Stomach (tissue), 19 donors: ENCODE measurements at places on chromosomes 1 and 21.

DNA sequence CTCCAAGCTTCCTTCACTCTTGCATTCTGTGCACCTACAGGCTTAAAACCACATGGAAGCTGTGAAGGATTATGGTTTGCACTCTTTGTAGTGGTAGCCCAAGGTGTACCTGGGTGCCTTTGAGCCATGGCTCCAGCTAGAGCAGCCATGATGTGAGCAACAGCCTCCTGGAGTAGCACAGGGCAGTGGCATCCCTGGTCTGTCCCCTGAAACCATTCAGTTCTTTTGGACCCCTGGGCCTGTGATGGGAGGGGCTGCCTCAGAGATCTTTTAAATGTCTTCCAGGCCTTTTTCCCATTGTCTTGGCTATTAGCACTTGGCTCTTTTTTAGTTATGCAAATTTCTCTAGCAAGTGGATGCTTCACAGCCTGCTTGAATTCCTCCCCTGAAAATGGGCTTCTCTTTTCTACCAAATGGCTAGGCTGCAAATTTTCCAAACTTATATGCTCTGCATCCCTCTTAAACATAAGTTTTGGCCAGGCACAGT is 47.4 kb downstream of the CLCA4 start:
- DNase-seq, result no peak

GRCh38 chr1:54774820-54775498 is 10.6 kb upstream of the PARS2 start:
- DNase-seq, result no peak

DNA sequence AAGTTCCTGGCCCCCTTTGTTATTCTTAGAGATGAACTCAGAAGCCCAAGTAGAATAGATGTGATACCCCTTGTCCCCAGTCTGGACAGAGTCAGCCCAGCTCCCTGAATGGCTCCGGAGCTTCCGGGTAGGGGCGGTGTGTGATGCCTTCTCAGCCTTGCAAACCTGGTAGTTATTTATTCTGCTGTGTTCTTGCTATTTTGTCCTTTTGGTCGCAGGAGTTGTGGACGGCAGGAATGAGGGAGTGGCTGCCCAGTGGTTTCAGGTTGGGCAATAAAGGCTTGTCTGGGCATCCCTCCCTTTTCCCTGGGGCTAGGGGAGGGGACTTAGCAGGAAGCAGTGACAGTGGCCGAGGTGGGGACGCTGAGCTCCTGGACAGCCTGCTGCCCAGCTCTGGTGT is 2.8 kb downstream of the PTPRU start:
- peak; percentile 70 for DNase-seq

GRCh38 chr1:72051538-72051937 is 230.8 kb downstream of the NEGR1 start:
- no peak for DNase-seq

DNA sequence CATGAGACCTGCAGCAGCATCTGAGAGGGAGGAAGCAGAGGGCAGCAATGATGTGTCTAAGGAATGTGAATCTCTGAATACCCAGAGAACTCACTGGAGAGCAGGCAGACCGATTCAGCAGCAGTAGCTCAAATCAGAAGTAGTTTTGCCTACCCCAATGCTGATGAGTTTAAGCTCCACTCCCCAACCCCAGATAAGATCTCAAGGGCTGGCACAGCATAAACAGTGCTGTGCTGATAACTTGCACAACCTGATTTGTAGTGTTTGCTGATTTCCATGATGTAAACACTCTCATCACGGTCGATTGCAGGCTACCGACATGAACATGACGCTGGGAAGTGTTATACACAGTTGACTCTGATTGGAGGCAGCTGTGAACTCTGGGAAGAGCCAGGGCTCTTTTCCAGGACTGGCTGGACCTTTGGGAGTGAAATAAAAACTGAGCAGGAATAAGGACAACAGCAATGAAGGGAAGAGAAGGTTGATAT is 11.2 kb upstream of the HMGCS2 start:
- DNase-seq, result peak; percentile 80

GRCh38 chr1:236303675-236304074 is 21.9 kb upstream of the ERO1B start:
- DNase-seq, result no peak

GRCh38 chr1:85093644-85094043 is 45.3 kb upstream of the MCOLN3 start:
- no peak for DNase-seq

- DNase-seq, result no peak
Observed at GRCh38 chr1:14625572-14625971, 27.1 kb downstream of the KAZN start.

GRCh38 chr1:150168960-150169601 is 19.4 kb downstream of the PLEKHO1 start:
- DNase-seq, result peak; percentile 75

- DNase-seq, result no peak
Observed at GRCh38 chr1:9417695-9418094, 121.6 kb upstream of the SLC25A33 start.

GRCh38 chr1:53069265-53069662 is 7.3 kb downstream of the PODN start:
- no peak for DNase-seq

DNA sequence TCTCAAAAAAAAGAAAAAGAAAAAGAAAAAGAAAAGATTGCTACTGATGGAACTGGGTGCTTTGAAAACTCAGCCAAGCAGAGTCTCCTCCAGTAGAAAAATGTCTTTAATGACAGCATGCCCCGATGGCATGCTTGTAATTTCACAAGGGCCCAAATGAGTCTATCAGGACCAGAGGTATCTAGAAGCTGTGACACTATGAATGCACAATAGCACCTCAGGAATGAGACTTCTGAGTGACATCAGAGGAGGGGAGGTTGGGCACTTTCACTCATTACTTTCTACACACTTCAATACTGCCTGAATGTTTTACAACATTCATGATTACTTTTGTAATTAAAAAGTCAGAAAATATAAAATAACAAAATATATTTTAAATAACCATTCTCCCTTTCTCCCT is 15.1 kb upstream of the CD58 start:
- DNase-seq, result no peak

DNA sequence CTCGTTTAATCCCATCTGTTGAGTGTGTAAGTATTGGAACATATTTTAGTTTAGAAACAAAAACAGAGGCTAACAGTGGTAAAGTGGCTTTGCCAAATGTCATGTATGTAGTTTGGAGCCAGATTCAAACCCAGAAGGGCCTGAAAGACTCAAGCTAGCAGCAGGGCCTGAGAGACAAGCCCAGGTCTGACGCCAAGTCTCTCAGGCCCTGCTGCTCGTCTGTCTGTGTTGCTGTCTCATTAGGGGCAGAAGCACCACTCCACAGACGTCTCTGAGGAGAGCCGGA is 8.3 kb downstream of the CITED4 start:
- no peak for DNase-seq

DNA sequence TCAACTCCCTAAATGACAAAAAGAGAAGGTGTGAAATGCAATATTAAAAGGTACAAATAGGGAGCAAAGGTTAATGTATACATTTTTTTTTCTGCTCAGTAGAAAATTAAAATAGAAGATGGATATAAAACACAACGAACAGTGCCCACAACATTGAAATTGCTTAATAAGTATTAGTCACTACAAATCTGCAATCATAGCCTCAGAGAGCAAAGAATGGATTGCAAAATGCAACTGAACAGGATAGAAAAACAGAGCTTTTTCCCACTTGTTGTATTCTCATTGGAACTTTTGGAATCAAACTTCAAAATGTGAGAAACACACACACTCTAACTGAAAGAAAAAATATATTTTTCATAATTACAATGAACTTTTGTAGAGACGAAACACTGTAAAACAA is 552.2 kb upstream of the NCAM2 start:
- DNase-seq, result no peak

GRCh38 chr1:59605184-59605583 is 209.6 kb upstream of the HOOK1 start:
- DNase-seq, result no peak

GRCh38 chr1:32929366-32929765 is 28.2 kb upstream of the TMEM54 start:
- no peak for DNase-seq

DNA sequence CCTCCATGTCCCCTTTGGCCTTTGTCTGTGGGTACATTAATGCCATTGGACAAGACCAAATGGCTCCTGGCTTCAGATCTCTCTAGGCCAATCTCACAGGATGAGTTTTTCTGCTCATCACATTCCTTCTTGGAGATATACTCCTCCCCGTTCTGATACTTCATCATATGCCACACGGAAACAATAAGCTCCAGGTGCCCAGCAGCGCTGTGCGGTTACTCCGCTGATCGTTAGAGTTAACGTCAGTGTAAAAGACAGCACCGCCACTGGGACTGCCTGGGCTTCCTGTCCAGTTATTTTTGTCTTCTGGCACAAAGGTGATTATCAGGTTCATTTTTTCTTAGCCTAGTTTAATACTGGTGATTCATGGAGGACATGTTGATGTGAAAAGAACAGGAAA is 22.5 kb downstream of the CACHD1 start:
- DNase-seq, result no peak

DNA sequence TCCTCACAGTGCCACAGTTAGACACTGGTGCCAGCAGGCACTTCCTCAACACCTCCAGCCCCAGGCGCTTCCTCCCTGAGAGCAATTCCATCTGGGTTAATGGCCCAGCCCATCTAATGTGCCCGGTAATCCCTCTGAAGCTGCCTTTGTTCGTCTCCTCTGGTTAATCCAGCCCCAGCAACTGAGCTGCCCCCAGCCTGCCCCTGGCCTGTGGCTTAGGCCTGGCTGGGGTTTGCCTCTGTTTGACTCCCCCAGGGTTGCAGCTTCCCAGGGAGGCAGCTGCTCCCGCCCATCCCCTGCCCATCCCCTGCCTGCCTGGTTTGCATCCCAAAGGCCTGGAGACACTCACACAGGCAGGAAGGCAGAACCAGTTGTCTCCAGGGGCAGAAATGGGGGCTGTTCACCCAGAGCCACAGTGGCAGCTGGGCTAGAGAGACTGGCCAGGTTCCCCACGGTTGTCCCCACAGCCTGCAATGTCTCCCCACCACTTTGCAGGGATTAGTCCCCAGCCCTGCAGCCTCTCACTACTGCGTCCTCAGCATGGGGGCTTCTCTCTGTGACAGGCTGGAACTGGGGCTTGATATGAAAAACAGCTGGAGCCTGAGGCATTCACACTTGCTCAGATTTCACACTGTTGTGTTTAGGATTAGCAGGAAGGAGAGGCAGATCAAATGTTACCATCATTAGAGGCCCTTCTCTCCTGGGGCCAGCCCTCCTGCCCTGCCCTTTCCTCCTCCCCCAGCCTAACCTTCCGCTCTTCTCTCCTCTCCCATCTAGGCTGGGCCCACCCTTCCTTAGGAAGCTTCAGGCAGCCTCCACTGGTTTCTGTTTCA is 120.2 kb downstream of the TLR5 start:
- DNase-seq, result no peak

DNA sequence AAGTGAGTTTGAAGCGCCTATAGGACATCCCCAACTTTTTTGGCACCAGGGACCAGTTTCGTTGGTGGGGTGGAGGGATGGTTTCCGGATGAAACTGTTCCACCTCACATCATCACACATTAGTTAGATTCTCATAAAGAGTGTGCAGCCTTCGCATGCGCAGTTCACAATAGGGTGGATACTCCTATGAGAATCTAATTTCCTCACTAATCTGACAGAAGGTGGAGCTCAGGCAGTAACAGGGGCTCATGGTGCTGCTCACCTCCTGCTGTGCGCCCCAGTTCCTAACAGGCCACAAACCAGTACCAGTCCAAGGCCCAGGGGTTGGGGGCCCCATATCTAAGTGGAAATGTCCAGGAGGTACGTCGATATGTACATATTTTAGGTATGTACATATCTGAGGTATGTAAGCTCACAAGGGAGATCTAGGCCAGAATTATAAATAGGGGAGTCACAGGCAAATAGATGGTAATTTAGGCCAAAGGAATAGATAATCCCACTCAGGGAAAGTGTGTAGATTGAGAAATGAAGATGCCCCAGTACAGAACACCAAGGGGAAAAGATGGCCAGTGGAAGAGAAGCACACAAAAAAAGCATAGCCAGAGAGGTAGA is 27.5 kb upstream of the RASAL2 start:
- no peak for DNase-seq
